ELR (cell line): ENCODE measurements at places on chromosomes 7 and 10.

DNA sequence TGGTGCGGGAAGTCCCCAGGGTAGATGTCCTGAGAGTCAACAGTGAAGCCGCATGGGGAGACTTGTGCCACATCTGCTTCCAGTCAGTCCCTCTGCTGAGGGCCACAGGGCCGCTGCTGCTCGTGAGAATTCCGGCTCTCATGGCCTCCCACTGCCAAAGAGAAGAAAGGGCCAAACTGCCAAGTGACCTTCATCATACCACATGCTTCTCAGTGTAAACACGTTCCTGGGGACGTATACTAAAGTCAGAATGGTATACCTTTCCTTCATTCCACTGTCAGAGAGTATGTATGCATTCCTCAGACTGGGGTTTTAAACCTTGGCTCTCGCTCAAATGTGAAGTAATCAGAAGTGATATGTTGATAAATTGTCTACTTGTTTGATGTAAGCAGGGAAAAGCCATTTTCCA, 52.8 kb upstream of the SEC61G start:
- DNase-seq = peak; percentile 13

DNA sequence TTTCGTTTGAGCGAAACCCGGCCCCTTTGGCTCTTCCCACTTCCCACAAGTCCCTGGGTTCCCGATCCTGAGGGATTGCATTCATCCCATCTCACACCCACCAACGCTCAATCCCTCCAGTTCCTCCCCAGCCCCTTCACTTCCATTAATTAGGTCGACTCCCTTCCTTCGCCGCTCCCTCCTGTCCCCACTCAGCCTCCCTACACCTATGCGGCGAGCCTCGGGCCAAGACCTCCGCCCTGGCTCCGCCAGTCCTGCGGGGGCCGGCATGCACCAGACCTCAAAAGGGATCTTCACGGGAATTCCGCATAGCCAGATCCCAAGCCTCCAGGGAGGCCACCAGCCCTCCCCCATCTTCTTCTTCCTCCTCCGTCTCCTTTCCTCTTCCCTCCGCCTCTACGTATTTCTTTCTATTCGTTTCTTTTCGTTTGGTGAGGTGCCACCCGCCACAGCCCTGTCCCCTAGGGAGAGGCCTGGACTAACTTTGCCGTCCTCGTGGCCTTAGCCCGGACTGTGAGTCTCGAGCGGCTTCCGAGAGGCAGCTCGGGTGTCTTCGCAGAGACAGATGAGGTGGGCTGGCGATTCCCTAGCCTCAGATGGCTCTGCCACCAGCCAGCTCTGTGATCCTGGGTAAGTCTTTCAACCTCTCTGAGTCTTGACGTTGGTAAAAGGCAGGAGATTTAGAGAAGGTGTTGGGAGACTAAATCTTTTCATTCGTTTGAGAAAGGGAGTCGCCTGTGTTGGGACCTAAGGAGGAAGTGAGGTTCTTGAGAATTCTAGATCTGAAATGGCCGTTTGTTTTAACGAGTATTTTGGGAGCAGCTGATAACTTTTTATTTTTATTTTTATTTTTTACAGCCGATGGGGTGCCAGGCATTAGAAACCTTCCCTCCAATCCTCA, 8.1 kb upstream of the LBX1 start:
- DNase-seq = no peak

DNA sequence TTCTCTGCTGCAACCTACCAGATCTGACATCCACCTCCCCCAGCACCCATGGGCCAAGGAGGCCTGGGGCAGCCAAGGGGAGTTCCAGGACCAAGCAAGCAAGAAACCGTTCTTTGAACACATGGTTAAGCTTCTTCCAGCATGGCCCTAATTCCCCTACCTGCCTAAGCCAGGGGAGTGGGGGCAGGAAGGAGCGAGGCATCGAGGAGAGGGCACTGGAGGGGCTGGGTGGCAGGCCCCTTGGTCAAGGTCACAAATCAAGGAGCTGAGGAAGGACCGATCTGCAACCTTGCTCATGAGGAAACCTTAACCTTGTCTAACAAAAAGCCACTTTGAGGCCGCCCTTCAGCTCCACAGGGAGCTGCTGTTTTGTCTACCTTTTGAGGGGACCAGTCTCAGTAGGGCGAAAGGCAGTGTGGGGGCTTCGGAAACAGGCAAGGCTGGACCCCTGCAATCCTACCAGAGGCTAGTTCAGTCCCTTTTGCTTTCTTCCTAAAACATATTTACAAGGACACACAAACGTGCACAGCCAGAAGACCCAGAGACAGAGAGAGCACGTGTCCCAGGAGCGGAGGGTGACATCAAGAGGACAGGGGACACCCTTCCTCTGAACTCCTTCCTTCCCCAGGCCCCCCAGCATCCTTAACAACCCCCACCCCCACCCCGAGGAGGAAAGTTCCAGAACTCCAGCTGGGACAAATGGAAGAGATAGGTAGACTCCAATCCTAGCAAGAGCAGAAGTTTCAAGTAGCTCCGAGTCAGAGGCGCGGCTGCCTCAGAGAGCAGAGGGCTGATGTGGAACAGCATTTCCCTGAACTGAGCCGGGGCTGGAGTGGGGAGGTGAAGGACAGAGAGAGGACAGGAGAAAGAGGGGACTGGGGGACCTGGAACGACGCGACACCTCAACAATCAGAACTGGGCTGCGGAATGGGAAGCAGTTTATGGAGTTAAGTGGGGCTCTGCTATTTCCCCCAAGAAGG, 28.2 kb downstream of the SPOCK2 start:
- no peak for DNase-seq

DNA sequence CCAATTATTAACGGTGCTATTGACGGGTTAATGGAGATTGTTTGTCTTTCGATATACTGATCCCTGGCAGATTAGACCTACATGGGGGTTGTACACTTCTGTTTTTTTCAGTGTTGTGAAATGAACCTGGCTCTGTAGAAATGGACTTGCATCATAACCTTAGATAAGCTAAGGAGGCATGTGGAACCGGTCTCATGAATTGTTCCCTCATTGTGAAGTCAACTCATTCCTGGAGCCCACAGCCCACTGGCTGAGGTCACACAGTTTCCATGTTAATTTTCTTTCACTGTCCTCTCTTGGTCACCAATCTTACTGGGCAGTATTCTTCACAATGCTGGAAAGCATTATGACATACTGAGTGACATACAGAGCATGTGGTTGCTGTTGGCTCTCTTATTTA, 202.8 kb downstream of the BMPER start:
- no peak for DNase-seq

DNA sequence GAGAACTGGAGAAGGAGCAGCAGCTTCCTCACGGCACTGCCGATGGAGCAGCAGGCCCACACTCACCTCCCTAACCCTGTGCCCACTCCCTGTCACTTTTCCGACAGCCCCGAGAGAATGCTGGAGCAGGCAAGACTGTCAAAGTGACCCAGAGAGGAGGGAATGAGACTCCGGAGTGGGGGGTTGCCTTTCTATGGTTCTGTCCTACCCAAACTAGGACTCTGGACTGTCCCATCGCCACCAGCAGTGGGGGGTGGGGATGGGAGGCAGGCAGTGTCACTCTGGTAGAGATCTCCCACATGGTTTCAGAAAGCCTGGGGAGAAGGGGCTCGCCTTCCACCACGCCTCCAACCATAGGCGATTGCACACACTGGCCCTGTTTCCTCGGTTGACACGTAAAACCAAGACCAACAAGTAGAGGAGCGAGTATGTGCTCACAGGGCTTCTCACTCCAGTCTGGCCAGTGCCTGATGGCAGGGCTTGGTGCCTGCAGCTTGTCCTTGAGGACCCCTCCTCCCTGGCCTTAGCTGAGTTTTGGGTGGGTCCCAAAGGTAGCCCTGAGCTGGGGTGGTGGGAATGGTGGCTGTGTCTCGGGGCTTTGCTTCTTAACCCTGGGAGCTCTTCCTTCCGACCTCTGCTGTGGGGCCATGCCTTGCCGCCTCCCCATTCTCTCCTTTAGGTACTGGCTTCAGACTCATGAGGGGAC, 148.5 kb downstream of the PTPN20 start:
- no peak for DNase-seq

- DNase-seq = no peak
Measured at GRCh38 chr10:95407546-95407945, 116.7 kb upstream of the PDLIM1 start.

GRCh38 chr10:51653025-51653424, 46.4 kb downstream of the CSTF2T start:
- DNase-seq = no peak

- DNase-seq = no peak
Measured at GRCh38 chr10:2888403-2889004, 178.8 kb upstream of the PFKP start.

DNA sequence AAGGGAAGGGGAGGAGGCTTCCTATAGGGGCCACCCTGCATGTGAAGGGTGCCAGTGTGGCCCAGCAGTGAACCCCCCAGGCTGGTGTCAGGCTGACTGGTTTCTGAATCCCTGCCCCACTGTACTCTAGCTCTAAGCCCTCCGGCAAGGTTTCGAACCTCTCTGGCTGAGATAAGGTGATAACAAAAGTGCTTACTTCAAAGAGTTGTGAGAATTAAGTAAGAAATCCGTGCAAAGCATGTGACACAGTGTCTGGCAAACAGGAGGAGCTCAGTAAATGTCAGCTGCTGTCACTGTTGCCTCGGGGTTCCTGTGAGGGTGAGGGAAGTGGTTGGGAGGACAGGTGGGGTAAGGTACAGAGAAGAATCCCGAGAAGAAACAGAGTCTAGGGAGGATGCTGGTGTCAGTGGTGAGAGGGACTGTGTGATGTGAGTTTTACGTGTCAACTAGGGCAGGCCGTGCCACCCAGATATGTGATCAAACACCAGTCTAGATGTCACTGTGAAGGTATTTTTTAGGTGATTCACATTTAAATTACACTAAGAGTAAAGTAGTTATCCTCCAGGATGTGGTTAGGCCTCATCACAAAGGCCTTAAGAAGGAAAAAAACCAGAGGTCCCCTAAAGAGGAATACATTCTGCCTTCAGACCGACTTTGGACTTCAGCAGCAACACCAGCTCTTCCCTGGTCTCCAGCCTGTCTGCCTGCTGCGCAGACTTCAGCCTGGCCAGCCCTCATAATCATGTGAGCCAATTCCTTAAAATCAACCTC, 64.4 kb downstream of the BPGM start:
- peak; percentile 66 for DNase-seq

- peak; percentile 12 for DNase-seq
Measured at GRCh38 chr10:26854524-26854923, 6.2 kb downstream of the ABI1 start.

GRCh38 chr7:107622894-107623293, 37.7 kb upstream of the SLC26A4 start:
- DNase-seq = no peak

GRCh38 chr7:47786557-47787248, 161.6 kb downstream of the PKD1L1 start:
- peak; percentile 100 for DNase-seq

DNA sequence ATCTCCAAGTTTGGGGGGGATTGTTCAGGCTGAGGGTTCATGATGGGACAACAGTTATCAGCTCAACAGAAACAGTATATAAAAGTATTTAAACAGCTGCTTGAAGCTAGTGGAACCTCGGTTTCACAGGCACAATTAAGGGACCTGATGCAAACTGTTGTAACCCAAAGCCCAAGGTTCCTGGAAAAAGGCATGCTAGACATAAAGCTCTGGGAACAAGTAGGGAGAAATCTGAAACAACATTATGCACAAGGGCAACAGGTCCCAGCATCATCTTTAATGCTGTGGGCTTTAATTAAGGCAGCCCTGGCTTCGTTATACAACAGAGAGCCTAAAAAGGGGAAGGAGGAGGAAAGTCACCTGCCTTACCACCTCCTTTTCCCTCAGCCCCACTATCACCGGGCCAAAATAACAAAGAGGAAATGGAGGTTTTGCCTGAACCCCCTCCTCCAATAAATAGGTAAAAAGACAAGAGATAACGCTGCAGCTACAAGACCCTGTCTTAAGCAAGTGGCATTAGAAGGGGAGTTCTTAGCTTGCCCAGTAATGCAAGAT, 83.2 kb upstream of the GPR22 start:
- DNase-seq = no peak

- no peak for DNase-seq
Measured at GRCh38 chr10:49173853-49174252, 14.3 kb downstream of the TMEM273 start.

DNA sequence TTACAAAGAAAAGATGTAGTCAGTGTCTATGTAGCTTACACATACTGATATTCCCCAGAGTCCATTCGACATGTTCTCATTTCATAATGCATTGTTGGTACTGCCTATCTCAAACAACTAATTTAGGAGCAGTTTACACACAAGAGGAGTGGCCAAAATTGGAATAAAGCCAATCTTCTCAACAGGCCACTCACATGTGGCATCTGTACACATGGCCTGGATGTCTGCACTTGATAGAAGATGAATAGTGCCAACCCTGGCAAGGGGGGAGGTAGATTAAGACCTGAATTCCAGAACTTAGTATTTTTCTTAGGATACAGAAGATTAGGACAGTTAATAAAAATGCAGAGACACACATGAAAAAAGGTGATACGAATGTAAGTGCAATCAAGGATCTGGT, 125.3 kb upstream of the STARD3NL start:
- no peak for DNase-seq
